ENCODE measurements at places on chromosomes 11 and 22.

GRCh38 chr11:41399323-41399722 is 60.1 kb downstream of the LRRC4C start:
- DNase-seq = no peak

DNA sequence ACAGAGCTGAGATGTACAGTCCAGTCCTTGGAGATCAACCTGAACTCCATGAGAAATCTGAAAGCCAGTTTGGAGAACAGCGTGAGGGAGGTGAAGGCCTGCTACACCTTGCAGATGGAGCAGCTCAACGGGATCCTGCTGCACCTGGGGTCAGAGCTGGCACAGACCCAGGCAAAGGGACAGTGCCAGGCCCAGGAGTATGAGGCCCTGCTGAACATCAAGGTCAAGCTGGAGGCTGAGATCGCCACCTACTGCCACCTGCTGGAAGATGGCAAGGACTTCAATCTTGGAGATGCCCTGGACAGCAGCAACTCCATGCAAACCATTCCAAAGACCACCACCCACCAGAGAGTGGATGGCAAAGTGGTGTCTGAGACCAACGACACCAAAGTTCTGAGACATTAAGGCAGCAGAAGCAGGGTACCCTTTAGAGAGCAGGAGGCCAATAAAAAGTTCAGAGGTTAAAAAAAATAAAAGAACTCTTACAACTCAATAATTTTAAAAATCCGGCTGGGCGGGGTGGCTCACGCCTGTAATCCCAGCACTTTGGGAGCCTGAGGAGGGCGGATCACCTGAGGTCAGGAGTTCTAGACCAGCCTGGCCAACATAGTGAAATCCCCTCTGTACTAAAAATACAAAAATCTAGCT is 69.9 kb upstream of the RTL6 start:
- peak; percentile 11 for DNase-seq

GRCh38 chr22:45425101-45425500 is 11.6 kb downstream of the RIBC2 start:
- DNase-seq = no peak

GRCh38 chr11:44964526-44965209 is 14.0 kb upstream of the TP53I11 start:
- DNase-seq = no peak

- peak; percentile 68 for DNase-seq
Measured at GRCh38 chr11:46392421-46393230, 1.1 kb upstream of the CHRM4 start.

DNA sequence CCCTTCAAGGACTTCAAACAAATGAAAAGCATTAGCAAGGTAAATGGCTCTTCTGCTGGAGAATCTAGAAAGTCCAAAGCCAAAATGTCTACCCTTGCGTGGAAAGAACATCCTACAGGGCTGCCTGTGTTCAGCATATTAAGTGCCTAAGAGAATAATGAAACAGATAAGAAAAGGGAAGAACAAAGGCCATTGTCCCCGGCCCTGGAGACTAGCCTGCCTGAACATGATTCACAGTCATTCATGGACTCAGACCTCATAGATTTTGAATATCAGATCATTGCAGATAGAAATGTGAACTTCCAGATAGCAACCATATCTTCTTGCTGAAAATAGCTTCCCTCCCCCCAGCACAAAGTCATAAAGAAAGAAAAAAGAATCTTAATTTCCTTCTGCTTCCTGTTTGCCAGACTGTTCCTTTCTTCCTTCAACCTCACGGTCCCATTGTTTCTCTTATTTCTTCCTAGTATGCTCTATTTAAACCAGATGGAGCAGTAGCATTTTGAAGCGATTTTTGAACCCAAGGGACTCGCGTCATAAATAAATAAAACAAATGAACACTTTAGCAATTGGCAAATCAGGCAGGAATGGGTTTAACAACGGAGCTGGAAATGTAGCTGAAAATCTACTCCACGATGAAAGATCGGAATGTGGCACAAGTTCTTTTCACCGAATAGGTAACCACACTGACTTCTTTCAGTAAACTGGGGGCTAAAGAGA is 408.2 kb upstream of the CCDC90B start:
- no peak for DNase-seq

- DNase-seq = no peak
Measured at GRCh38 chr11:45655012-45655283, 10.5 kb downstream of the CHST1 start.

All from stimulated activated CD4-positive, alpha-beta T cell treated with anti-CD3 and anti-CD28 coated beads, Interleukin-15, amount 100 ng/mL, for 1 hour (primary cell).